ENCODE measurements at places on chromosomes 12 and 14.

- no peak for DNase-seq
These were observed 91.4 kb upstream of the CPM start for GRCh38 chr12:69024413-69024812.

DNA sequence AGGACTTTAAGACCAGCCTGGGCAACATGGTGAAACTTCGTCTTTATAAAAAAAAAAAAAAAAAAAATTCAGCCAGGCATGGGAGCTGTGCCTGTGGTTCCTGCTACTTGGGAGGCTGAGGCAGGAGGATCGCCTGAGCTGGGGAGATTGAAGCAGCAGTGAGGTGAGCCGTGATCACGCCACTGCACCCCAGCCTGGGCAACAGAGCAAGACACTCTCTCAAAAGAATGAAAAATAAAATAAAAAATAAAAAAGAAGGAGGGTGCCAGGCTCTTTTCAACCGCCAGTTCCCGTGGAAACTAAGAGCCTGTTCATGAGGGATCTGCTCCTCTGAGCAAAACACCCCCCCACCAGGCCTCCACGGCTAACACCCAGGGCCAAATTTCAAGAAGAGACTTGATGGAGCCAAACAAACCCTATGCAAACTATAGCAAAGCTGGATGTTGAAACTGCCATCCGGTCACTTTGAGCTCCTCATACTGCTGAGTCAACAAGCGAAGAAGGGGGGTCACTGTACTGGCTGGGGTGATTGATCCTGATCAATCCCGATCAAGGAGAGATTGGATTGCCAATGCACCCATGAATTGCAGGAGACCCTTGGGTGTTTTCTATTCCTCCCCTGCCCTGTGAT lies 23.4 kb downstream of the DLK1 start:
- DNase-seq: no peak

DNA sequence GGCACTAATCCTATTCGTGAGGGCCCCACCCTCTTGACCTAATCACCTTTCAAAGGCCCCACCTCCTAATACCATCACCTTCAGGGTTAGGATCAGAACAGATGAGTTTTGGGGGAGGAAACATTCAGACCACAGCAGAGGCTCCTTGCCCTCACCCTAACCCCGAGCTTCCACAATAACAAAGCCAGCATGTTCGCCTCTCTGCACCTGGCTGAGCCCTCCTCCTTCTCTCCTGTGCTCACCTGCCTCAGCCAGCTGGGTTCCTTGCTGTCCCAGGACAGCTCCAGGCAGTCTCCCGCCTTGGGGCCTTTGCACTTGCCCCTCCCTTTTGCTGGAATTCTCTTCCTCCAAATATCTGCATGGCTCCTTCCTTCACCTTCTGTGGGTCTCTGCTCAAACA lies 9.7 kb upstream of the RAN start:
- DNase-seq: no peak

DNA sequence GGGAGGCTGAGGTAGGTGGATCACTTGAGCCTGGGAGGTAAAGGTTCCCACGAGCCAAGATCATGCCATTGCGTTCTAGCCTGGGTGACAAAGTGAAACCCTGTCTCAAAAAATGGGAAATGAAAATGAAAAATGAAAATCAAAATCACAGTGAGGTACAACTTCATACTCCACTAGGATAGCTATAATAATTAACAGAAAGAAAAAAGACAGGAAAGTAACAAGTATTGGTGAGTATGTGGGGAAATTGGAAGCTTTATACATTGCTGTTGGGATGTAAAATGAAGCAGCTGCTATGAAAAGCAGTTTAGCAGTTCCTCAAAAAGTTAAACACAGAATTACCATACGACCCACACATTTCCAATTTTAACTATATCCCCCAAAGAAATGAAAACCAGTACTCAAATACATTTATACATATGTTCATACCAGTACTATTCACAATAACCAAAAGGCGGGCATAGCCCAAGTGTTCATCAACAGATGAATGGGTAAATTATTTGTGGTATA lies 22.2 kb downstream of the SGPP1 start:
- no peak for DNase-seq

- DNase-seq: no peak
These were observed 27.2 kb downstream of the PROX2 start for GRCh38 chr14:74848768-74849167.

GRCh38 chr12:120474616-120474960 lies 5.0 kb upstream of the SRSF9 start:
- DNase-seq: peak; percentile 27

DNA sequence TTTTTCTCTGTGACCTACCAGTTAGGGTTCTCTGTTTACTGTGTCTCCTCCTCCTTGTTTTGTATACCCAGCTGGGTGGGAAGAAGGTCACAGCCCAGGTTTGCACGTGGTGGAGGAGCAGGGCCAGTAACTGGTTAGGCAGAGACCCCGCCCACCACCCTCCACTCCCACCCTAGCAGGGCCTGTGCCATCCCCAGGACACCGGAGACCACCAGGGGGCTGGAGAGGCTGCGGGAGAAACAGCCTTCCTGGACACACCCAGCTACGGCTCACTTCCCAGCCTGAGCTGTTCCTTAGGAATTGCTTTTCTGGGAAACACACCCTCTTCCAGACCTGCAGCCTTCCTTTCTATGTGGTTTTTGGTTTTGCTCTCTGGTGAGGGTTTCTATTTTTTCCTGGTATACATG lies 21.1 kb downstream of the BDKRB2 start:
- peak; percentile 60 for DNase-seq

GRCh38 chr12:82826505-82826904 lies 139.8 kb downstream of the TMTC2 start:
- DNase-seq: no peak

DNA sequence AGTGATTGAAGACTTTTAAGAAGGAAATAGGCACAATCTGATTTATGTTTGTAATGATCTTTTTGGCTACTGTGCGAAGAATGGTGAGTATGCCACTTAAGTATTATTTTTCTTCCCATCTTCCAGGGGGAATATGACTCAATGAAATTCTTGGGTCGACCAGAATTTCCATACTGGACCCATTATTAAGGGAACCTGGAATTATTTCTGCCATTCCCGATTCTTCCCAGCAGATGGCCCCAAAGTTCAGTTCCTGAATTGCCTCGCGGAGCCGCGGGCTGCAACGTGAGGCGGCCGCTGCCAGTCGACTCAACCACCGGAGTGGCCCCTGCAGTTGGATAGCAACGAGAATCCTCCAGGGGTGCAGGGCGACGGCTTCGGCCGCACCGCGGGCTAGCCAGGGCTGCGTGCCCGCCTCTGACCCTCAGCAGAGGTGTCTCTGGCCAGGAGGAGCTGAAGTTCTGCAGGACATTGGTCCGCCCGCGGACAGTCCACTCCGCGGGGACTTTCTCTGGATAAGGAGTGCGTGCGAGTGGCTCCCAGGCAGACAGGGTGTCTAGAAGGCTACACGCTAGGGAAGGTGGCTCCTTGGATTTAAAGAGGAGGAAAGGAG lies 628 bp upstream of the TSHR start:
- DNase-seq: peak; percentile 81

- no peak for DNase-seq
These were observed 192.1 kb upstream of the GARIN6 start for GRCh38 chr12:99455350-99456035.

GRCh38 chr12:89138048-89138852 lies 214.1 kb downstream of the DUSP6 start:
- DNase-seq: no peak

- DNase-seq: peak; percentile 19
These were observed 30.4 kb downstream of the FAM222A start for GRCh38 chr12:109744026-109744425.

DNA sequence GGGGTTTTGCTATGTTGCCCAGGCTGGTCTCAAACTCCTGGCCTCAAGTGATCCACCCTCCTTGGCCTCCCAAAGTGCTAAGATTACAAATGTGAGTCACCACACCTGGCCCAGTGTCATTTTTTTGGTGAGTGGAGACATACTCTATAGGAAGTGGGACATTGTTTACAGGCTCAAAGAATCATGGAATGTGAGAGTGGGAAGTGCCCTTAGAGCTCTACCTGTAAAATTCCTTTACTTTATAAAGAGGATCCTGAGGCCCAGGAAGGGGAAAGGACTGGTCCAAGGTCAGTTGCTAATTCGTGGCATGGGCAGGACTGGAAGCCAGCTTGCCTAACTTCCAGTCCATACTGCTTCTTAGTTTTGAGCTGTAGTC lies 8.7 kb upstream of the ADCK1 start:
- no peak for DNase-seq

- peak; percentile 42 for DNase-seq
These were observed 3.6 kb upstream of the ARID2 start for GRCh38 chr12:45725631-45726602.

- no peak for DNase-seq
These were observed 498 bp downstream of the GMFB start for GRCh38 chr14:54488318-54488645.

GRCh38 chr14:58912287-58912686 lies 274.5 kb downstream of the DACT1 start:
- DNase-seq: no peak

- no peak for DNase-seq
These were observed 105.9 kb downstream of the NTF3 start for GRCh38 chr12:5537771-5538170.

DNA sequence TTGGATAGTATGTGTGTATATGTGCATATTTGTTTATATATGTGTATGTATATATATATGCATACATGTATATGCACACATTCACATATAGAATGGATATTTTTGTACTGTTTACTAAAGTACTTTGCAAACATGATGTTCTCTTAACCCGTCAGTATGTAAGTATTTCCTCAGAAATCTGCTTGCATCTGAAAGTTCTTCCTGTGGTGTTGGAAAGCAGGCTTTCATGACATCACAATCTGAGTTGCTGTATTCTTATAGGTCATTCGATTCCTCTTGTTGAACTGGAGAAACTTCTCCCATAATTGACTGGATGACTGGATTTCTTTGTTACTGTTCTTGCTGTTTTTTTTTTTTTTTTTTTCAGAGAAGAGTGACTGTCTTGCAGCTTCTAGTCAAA lies 29.1 kb downstream of the GABARAPL1 start:
- no peak for DNase-seq

DNA sequence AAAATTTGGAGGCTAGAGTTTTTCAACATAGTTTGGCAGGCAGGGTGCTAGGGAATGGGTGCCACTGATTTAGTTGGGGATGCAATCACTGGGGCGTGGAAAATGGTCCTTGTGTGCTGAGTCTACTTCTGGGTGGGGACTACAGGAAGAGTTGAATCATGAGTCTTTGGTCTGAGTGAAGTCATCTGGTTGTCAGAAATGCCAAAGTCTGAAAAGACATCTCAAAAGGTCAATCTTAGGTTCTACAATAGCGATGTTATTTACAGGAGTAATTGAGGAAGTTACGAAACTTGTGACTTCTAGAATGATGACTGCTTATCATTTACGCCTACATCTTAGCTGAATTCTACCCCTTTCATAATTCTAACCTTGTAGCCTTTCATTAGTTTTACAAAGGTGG lies 209.1 kb downstream of the NUBPL start:
- DNase-seq: no peak

DNA sequence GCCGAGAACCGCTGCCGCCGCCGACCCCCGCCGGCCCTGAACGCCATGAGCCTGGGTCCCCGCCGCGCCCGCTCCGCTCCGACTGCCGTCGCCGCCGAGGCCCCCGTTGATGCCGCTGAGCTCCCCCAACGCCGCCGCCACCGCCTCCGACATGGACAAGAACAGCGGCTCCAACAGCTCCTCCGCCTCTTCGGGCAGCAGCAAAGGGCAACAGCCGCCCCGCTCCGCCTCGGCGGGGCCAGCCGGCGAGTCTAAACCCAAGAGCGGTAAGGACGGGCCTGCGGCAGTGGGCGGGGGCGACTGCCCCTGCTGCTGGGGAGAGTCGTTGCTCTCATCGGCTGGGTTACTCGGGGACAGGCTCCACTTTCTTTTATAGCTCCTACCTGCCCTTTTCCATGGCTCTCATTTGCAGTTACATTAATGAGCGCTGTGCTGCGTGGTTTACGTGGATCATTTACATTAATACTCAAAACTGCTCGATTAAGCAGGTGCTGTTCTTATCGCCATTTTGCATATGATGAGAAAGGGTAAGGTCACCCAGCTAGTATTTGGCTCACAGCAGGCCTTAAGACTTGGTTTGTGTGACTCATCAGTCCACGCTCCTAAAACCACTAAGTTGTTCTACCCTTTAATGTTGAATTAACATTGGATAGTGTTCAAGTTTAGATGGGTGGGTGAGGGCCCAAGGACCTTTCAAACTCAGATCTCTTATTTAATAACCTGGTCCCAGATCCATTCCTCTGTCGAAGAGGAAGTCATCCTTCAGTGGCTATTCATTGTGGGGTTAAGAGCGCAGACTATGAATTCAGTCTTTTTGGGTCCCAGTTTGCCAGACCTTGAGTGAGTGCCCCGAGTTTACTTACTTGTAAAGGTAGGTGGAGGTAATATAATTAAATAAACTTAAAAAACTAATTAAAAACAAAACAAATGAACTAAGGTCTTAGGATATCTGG lies 823 bp downstream of the RNF10 start:
- peak; percentile 86 for DNase-seq

GRCh38 chr12:55057481-55057880 lies 37.7 kb downstream of the NEUROD4 start:
- no peak for DNase-seq

- DNase-seq: no peak
These were observed 82.6 kb downstream of the CCDC92 start for GRCh38 chr12:123889848-123890535.

Measured in SK-N-SH (cell line).